ENCODE measurements at places on chromosomes 4 and X.

DNA sequence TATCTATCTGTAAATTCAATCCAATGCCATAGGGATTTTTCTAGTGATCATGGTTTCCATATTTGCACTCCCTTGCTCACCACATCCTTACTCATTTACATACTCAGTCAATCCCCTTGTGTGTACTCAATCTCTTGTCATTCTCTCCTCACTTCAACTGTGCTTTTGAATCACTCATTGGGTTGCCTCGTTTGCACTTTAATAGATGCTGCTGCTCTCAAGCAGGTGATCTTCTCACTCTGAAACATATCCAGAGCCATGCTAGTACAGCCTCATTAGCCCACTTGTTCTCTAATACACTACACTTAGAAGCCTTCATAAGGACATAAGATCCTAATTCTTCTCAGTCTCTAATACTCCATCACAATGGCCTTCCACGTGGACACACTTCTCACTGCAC is 507.9 kb downstream of the TECRL start:
- DNase-seq = no peak

GRCh38 chr4:37836838-37837440 is 10.5 kb downstream of the PGM2 start:
- DNase-seq = no peak

GRCh38 chrX:97366237-97366636 is 482.5 kb downstream of the RPA4 start:
- no peak for DNase-seq

DNA sequence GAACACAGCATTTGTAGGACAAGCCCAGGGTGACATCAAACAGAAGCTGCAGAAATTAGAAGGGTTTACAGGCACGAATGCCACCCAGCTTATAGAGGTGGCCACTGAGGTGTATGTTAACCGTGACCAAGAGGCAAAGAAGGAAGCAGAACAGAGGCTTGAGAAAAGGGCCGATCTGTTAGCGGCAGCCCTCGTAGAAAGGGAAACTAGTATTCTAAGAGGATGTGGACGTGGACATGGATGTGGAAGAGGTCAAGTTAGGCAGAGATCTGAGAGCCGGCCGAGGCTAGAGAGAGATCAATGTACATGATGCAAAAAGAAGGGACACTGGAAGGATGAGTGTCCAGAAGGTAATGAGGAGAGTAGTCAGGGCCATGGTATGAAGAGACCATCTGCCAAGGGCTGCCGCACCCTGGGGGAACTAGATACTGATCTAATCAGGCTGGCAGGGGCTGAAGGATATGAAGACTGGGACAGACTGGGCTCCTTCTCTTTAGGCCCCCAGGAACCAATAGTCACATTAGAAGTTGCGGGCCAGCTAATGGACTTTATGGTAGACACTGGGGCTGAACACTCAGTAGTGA is 27.5 kb downstream of the LIAS start:
- no peak for DNase-seq

DNA sequence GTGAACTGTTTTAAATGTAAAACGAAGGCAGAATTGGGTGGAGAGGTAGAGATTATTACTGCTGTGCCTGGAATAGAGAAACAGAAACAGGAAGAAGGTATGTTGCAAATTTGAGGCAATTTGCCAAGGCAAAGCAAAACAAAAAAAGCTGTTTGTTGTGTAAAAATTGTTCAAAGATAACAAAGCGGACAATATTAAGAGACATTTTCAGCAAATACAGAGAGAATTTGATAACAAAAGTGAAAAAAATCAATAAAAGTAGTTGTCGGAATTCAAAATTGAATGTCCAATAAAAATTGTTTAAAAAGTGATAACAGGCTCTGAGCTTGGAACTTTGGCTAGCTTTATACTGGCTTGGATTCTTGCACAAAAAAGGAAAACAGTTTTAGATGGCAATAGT is 14.4 kb upstream of the SMS start:
- no peak for DNase-seq

GRCh38 chrX:44012484-44013096 is 39.4 kb upstream of the NDP start:
- peak; percentile 5 for DNase-seq
